ENCODE measurements at places on chromosomes 1 and 21.

DNA sequence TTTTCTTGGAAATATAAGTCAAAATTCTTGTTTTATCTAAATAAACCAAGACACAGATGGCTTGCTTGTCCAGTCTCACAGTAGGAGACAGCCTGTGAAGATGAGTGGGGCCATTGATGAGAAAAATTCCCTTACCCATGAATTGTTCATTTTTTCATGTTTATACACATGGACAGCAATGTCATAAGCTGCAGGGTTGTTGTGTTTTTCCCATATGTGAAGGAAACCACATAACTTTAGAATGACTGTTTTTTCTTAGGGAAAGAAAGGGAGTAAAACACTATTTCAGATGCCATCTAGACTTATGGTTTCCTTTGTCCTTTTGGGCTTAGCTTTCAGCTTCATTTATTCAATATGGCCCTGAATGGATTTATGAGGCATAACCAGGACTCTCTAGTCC, 622.5 kb upstream of the NR5A2 start:
- DNase-seq, result no peak

- DNase-seq, result no peak
These were observed 37.8 kb upstream of the RRP15 start for GRCh38 chr1:218247339-218247738.

DNA sequence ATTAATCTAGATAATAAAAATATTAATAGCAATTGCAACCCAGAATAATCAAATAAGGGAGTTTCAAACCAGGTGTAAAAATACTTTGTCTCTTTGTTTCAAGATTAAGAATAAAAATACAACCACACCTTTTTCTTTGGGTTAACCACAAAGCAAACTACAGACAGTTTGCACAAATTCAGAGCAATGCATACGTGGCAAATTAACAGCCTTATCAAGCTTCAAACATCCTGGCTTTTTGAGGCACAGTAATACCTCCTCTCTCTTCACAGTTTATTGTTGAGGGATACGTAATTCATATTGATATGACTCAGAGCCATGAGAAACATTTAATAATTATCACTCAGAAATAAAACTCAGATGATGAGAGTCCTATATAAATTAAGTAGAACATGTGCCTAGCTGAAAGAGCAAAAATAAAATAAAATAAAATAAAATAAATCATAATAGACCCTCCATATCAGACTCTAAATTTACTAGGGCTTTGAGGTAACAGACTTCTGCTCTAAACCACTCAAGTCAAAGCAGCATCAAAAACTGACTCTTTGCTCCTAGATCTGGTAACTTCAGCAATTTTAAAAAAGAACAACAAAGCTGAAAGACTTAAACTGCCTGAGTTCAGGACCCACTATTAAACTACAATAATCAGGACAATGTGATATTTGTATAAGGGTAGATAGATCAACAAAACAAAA, 11.4 kb downstream of the EDEM3 start:
- no peak for DNase-seq

- DNase-seq, result no peak
These were observed 39.8 kb downstream of the PLPP3 start for GRCh38 chr1:56539520-56539931.

- DNase-seq, result no peak
These were observed 91.6 kb downstream of the DDAH1 start for GRCh38 chr1:85373378-85373708.

GRCh38 chr1:228050571-228051231, 31.8 kb upstream of the ARF1 start:
- DNase-seq, result no peak

GRCh38 chr1:160752924-160753323, 13.9 kb downstream of the SLAMF7 start:
- no peak for DNase-seq

All from kidney capillary endothelial cell (primary cell).